Stimulated activated CD4-positive, alpha-beta T cell treated with anti-CD3 and anti-CD28 coated beads, Interleukin-15, amount 100 ng/mL, for 1 hour (primary cell): ENCODE measurements at places on chromosomes 2 and 18.

DNA sequence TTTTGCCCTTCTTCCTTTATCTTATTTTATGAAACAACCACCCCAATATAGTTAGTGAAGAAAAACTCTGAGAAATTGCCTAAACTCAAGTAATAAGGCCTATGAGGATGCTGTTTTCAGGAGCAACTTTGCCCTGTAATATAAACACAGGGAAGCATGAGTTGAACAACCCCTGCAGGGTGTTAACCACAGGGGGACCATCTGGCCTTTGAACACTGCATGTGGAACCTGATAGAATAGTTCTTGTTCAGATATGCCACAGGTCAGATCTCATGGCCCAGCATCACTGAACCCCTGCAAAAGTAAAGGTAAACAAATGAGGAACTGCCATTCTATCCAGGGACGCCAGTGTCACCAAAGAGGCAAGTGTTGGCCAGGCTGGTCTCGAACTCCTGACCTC lies 82.6 kb downstream of the MAPK4 start:
- no peak for DNase-seq

DNA sequence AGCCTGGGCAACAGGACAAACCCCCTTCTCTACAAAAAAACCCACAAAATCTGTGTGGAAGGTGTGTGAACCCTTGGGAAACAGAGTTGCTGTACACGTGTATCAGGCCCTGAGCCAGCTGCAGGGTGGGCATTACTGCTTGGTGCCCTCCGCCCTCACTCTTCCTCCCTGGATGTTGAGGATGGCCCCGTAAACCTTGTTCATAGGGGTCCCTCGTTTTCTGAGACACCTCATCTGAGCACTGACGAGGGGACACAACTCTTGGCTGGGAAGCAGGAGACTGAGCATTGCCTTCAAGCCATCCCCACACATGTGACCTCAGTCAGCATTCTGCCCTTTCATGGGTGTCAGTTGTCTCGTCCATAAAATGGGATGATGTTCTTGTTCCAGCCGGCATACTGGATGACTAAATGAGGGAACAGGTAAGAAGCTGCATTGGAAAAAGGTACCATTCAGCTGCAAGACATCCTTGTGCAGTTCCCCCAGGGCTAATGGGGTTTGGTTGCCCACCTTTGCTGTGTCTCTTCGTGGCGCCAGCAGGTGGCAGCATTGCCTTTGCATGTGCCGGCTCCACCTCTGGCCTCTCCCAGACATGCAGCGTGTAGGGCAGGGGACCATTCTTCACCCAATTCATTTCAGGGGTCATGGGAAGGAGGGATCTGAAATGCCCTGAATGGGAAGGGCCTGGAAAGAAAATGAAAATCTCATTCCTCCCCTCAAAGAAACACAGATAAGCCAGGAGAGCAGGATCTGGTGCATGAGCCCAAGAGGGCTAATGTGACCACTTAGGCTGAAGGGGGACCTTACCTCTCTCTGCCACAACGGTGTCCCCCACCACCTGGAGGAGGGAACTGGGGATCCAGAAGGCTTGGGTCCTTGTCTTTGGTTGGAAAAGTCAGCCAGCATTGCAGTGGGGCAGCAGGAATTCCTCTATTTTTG lies 36.4 kb upstream of the HAAO start:
- peak; percentile 40 for DNase-seq

- no peak for DNase-seq
Measured at GRCh38 chr2:20113986-20114938, 62.8 kb upstream of the LAPTM4A start.

DNA sequence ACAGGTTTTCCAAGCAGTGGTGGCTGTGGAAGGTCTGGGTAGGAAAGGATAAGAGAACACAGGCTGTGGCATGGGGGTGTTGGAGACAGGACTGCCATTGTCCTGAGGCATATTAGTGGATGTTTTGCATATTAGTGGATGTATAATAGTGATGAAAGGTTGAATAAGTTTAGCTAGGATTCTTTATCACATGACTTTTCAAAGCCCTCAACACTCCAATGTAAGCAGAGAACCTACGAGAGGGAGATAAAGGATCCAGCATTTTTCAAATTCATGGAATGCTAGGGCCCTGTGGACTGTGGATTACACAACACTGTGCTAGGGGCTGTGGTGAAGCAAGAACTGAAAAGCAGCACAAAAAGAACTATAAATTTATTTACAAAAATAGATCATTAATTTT lies 63.2 kb downstream of the POLE4 start:
- DNase-seq = no peak

DNA sequence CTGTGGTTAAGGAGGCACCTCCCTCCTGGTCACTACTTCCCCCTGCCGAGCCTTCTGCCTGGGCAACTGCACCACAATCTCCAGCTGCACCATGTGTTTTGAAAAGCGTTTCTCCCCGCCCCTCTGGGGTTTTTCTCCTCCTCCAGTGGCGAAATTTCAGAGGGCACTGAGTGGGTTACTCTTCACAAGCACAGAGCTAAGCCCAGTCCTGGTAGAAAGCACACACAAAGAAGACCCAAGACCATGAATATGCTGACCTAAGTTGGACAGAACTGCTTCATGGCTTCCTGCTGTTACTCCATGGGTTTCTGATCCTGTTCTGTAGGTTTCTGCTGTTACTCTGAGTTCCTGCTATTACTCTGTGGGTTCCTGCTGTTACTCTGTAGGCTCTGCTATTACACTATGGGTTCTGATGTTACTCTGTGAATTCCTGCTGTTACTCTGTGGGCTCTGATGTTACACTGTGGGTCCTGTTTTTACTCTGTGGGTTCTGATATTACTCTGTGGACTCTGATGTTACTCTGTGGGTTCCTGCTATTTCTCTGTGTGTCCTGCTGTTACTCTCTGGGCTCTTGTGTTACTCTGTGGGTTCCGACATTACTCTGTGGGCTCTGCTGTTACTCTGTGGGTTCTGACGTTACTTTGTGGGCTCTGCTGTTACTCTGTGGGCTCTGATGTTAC lies 216.6 kb downstream of the RTP5 start:
- no peak for DNase-seq

DNA sequence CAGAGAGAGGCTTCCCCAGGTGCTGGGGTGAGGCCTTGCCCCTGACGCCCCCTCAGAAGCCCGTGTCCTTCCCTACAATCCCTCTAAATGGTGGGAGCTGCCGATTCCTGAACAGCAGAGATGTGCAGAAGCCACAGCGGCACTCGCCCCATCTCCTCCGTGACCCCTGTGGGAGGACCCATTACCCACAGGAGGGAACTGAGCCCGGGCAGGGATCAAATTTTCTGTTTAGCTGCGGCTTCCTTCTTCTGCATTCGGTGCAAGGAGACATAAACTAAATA lies 181.2 kb upstream of the RAB6C start:
- DNase-seq = no peak

GRCh38 chr18:27301615-27302378 lies 116.7 kb upstream of the CHST9 start:
- DNase-seq = no peak

GRCh38 chr2:25794544-25795276 lies 83.6 kb downstream of the ASXL2 start:
- no peak for DNase-seq

DNA sequence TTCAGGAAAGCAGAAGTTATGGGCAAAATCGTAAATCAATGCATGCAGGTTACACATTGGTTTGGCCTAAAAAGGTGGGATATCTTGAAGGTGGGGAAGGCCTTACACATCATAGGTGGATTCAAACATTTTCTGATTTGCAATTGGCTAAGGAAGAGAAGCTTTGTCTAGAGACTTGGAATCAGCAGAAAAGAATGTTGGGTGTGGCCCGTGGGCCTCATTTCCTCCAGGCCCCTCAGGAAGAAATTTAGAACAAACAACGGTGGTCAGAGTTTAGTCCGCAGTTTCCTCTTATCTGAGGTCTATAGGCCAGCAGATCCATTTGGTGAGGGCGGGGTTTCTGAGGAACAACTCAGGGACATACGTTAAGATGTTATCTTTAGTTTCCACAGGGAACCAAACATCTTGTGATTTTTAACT lies 50.9 kb upstream of the AFF3 start:
- DNase-seq = no peak

GRCh38 chr2:175457895-175458448 lies 276.5 kb upstream of the ATP5MC3 start:
- no peak for DNase-seq

GRCh38 chr18:45248240-45248903 lies 366.9 kb upstream of the SLC14A2 start:
- DNase-seq = no peak

GRCh38 chr2:40405465-40405864 lies 46.4 kb downstream of the SLC8A1 start:
- no peak for DNase-seq

DNA sequence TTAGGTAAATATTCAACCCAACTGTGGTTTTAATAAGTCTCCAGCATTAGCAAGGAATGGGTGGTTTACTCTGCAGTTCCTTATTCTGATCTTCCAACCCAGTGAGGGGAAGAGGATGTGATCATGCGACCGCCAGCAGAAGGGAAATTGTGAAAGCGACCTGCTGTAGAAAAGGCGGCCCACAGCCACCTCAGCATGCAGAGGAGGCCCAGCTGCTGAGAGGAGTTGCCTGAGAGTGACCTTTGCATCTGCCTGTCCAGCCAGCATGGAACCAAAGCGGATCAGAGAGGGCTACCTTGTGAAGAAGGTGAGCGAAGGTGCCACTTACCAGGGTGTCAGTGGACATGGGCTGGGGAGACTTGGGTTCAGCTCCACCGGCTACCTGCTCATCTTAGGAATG lies at the start of gene PLEK:
Gene PLEK (plus strand): TSS at position 196 of the 400 bp plus-strand sequence. CDS start 70 bp downstream, at position 266.
- DNase-seq = no peak
